ENCODE measurements at places on chromosomes 12 and 14. TPM values are rescaled to one million over a fixed set of nuclear protein-coding genes. Genes with fewer than 3 reads are reported as not detected.

GRCh38 chr12:105338966-105339365 is 8.5 kb downstream of the C12orf75 start:
- H3K27me3 ChIP-seq: no peaks in the 10 kb centered on the region
- no peak for DNase-seq
- no peak overlapping the region for H3K4me3 ChIP-seq
- no peaks in the 10 kb centered on the region for H3K4me1 ChIP-seq

DNA sequence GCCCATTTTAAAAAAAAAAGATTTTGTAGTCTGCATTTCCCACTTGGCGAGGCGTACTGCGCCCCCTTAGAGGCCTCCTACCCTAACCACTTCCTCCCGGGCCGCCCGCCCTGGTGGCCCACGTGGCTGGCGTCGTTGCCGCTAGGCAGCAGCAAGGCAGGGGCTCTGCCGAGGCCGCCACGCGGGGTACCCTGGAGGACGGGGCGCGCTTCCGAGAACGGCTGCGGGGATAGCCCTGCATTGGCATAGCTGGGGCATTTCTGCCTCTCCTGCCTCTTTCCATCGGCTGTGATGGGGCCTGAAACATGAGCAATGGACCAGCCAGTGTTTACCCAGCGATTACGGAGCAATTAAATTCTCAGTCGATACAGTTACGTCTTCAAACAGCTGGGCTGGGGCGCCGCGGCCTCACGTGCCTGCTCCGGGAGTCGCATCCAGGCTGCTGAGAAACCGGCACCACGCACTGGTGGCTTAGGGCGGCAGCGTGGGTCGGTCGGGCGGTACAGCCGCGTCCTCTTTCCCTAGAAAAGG is 38.0 kb downstream of the IQSEC3 start:
- no peaks in the 10 kb centered on the region for H3K36me3 ChIP-seq
- H3K4me1 ChIP-seq: peaks cover 4% of the 10 kb centered on the region
- H3K27ac ChIP-seq: no peak overlapping the region
- H3K4me3 ChIP-seq: no peak overlapping the region
- no peak for DNase-seq

DNA sequence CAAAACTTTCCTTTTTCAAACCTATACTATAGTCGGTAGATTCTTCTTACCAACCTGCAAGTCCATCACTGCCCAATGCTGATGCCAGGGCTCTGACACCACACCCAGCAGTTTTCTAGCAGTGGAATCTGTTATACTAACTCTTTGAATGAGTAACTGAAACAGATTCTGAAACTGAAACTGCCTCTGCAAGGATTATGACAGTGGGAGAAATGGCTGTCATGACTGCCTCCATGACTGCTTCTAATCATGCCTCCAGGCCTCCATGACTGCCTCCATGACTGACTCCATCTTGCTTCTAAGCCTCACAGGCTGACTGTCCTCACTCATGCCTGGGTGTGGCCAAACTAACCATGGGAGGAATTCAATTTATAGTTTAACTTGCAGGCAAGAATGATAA is 29.4 kb upstream of the OXA1L start:
- no peak overlapping the region for H3K4me3 ChIP-seq
- H3K27ac ChIP-seq: no peak overlapping the region
- no peaks in the 10 kb centered on the region for H3K27me3 ChIP-seq
- peaks cover 5% of the 10 kb centered on the region for H3K4me1 ChIP-seq

DNA sequence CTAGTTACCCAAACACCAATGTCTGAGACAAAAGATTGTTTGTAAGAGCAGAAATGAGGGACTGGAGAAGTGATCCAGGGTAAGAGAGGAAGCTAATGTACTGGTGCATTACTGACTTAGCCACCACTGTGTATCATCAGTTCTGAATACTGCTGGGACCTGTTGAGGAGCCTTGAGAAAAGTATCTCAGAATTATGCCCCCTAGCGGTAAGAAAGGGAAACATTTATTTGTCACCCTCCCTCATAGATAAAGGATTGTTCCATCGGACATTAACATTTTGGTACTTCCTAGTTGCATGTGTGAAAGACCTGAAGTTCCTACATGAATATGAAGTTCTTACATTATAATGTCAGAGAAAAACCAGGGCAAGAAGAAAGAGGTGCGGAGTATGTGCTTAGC is 612.5 kb downstream of the FSCB start:
- DNase-seq: no peak
- no peak overlapping the region for H3K4me3 ChIP-seq
- no peak overlapping the region for H3K27ac ChIP-seq
- H3K27me3 ChIP-seq: no peaks in the 10 kb centered on the region
- H3K4me1 ChIP-seq: no peaks in the 10 kb centered on the region

DNA sequence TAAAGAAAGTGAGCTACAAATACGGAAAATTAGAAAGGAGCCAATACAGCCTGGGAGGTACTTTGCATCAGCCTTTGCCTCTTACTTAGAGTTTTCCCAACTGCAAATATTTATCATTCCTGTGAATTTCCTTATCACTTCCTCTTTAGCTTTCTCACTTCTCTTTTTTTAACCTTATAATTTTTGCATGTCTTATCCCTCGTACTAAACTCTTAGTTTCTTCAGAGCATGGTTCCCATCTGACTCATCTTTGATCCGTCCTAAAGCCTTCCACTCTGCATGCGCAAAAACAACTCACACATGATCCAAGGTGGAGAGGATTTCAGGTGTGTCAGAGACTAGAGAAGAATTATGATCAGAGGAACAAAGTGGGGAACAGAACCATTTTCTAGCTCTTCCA is 9.6 kb upstream of the SNAPC1 start:
- no peak overlapping the region for H3K4me3 ChIP-seq
- no peak for DNase-seq
- no peaks in the 10 kb centered on the region for H3K27me3 ChIP-seq
- H3K4me1 ChIP-seq: peaks cover 51% of the 10 kb centered on the region
- peaks cover 17% of the 10 kb centered on the region for H3K36me3 ChIP-seq
- H3K27ac ChIP-seq: no peak overlapping the region

GRCh38 chr12:128265566-128265965 is 1.4 kb upstream of the TMEM132C start:
- H3K4me3 ChIP-seq: no peak overlapping the region
- H3K36me3 ChIP-seq: no peaks in the 10 kb centered on the region
- DNase-seq: no peak
- H3K27ac ChIP-seq: no peak overlapping the region
- H3K4me1 ChIP-seq: no peaks in the 10 kb centered on the region

GRCh38 chr14:34208532-34208931 is 253.5 kb downstream of the SPTSSA start:
- H3K27me3 ChIP-seq: no peaks in the 10 kb centered on the region
- H3K4me3 ChIP-seq: no peak overlapping the region
- no peak for DNase-seq
- no peak overlapping the region for H3K27ac ChIP-seq
- no peaks in the 10 kb centered on the region for H3K36me3 ChIP-seq
- no peaks in the 10 kb centered on the region for H3K4me1 ChIP-seq

DNA sequence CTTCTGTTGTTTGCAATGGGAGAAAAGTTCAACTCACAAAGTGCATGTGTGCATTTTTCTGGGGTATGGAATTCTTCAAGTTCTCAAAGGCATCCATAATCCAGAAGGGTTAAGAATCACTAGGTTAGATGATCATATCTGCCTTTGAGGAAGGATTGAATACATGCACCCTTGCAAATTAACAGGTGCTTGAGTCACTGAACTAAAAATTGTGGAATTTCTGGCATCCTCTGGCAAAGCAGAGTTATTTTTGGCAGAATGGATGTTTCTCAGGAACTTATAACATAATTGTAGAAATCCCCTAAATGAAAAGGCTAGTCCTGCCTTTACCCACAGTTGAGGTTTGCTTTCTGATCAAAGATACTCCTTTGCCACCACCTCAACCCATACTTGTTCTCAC is 136.5 kb upstream of the DYRK2 start:
- H3K27me3 ChIP-seq: no peaks in the 10 kb centered on the region
- H3K36me3 ChIP-seq: no peaks in the 10 kb centered on the region
- peaks cover 4% of the 10 kb centered on the region for H3K4me1 ChIP-seq

- no peaks in the 10 kb centered on the region for H3K4me1 ChIP-seq
- H3K27ac ChIP-seq: no peak overlapping the region
- H3K36me3 ChIP-seq: no peaks in the 10 kb centered on the region
- no peaks in the 10 kb centered on the region for H3K27me3 ChIP-seq
- no peak overlapping the region for H3K4me3 ChIP-seq
- DNase-seq: no peak
Observed at GRCh38 chr12:42084522-42084921, 60.2 kb downstream of the GXYLT1 start.

GRCh38 chr12:119247720-119248043 is 69.0 kb downstream of the HSPB8 start:
- H3K27ac ChIP-seq: no peak overlapping the region
- H3K27me3 ChIP-seq: no peaks in the 10 kb centered on the region
- no peak overlapping the region for H3K4me3 ChIP-seq

DNA sequence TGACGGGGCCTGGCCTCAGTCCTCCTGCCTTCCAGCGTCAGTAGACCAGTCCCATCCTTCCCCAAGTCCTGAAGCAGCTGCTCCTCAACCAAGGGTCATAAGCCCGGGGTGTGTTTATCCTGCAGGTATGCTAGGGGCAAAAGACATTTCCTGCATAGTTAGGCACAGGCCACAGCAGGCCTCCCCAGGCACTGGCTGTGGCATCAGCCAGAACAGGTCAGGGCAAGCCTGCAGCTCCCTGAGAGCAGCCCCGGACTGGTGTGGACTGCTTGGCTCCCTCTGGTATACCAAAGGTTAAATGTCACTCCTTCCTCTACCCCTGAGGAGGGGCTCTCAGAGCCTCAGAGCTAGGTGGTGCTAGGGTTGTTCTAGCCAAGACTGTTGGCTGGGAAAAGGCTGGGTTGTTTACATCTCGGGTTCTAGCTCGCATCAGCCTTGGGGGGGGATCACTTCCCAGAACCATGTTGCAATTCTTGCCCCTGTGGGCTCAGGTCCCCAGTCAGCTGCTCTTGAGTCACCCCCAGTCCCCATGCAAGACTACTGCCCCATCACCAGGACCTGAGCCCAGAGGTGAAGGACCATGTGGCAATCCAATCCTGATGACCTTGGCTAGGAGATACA is 2.9 kb downstream of the MMP14 start:
- H3K4me1 ChIP-seq: peaks cover 48% of the 10 kb centered on the region
- peak overlapping the region; percentile 88 for H3K27ac ChIP-seq
- DNase-seq: no peak
- no peaks in the 10 kb centered on the region for H3K27me3 ChIP-seq

GRCh38 chr12:75437564-75437963 is 43.0 kb upstream of the GLIPR1 start:
- no peaks in the 10 kb centered on the region for H3K36me3 ChIP-seq
- no peak overlapping the region for H3K27ac ChIP-seq
- H3K27me3 ChIP-seq: no peaks in the 10 kb centered on the region
- no peaks in the 10 kb centered on the region for H3K4me1 ChIP-seq
- no peak for DNase-seq
- H3K4me3 ChIP-seq: no peak overlapping the region

DNA sequence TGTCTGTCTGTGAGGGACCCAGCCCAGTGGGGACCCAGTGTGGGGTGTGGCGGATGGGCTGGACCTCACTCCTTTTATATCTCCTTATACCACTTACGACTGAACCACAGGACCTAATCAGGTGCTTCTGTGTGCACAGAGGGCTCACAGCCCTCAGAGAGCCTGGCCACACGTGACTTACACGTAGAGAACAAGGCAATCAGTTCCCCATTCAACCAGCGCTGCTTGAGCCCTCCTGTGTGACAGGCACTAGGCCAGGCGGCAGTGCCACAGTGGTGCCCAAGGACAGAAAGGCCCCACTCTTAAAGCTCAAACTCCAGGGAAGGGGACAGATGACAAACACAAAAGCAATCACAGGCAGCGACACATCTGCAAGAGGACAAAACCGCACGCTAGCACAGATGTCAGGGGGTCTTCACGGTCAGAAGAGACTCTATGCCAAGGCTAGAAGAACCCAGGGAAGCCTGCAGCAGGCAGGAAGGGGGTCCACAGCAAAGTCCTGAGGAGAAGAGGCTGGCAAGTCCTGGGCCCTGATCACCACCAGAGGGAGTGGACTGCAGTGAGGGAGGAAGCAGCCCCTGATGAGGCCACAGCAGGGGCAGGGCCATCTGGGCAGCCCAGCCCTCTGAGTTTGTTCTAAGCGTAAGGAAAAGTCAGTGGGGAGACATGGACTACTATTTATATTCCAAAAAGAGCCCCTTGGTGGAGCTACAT is 39.3 kb downstream of the SETD3 start:
- H3K27me3 ChIP-seq: no peaks in the 10 kb centered on the region
- H3K36me3 ChIP-seq: peaks cover 17% of the 10 kb centered on the region
- H3K4me1 ChIP-seq: peaks cover 9% of the 10 kb centered on the region
- DNase-seq: no peak

DNA sequence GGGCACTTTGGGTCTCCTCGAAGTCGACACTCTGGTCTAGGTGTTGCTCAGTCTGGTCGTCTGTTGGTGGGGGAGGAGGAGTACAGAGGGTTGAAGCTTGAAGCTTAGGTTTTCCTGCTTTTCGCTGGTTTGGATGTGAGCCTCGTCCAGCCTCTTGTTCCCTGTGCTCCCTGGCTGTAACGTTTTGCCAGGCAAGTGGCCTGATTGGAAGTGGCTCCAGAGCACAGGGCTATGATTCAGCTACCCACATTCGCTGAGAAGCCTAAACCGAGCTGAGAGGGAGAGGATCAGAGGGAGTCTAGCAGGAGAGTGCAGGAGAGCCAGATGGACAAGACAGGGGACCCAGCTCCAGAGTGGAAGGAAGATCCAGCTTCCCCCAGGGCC is 6.1 kb downstream of the HOXC10 start:
- no peak for DNase-seq
- no peak overlapping the region for H3K27ac ChIP-seq
- H3K27me3 ChIP-seq: peaks cover 100% of the 10 kb centered on the region
- H3K4me3 ChIP-seq: no peak overlapping the region
- peaks cover 43% of the 10 kb centered on the region for H3K4me1 ChIP-seq

DNA sequence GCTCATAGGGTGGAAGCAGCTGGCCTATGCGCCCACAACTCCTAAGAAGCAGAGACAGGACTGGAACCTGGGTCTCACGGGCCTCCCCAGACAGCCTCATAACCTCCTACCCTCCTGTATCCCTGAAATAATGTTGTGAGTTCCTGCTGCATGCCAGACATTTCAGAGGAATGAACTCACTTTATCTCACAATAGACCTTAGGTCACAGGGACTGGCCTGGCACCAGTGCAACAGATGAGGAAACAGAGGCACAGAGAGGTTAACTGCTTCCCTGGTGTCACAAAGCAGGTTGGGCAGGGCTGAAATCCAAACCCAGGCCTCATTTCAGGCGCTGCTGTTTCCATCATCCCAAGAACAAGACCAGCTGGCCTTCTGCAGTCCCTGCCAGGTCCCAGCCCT is 5.3 kb downstream of the PHETA1 start:
- DNase-seq: no peak
- no peaks in the 10 kb centered on the region for H3K27me3 ChIP-seq
- peaks cover 7% of the 10 kb centered on the region for H3K36me3 ChIP-seq
- peak overlapping the region; percentile 2 for H3K27ac ChIP-seq
- H3K4me1 ChIP-seq: peaks cover 63% of the 10 kb centered on the region

The APOLD1 gene
- 16.0 TPM for total RNA-seq

The DEGS2 gene
- 1.2 TPM for total RNA-seq

The M6PR gene
- 192 TPM for total RNA-seq

The SELPLG gene
- 220 TPM for total RNA-seq
